Lower leg skin (tissue), 4 donors: ENCODE measurements at places on chromosomes 1 and 21.
A peak's percentile ranks its signal among the peaks of the same experiment; 100 is the strongest.

GRCh38 chr1:64842224-64842623, 97.3 kb downstream of the RAVER2 start:
- DNase-seq, result no peak

GRCh38 chr1:213250041-213250440, 199.0 kb downstream of the RPS6KC1 start:
- DNase-seq, result no peak

GRCh38 chr21:40002978-40003377, 135.7 kb downstream of the PCP4 start:
- peak; percentile 34 for DNase-seq

GRCh38 chr21:44285138-44285992, at the start of gene AIRE:
Gene AIRE, plus strand, starts transcription at chr21:44285876. Its CDS starts 131 bp downstream, at chr21:44286007.
- no peak for DNase-seq
